ENCODE measurements at places on chromosomes 2 and 18.

DNA sequence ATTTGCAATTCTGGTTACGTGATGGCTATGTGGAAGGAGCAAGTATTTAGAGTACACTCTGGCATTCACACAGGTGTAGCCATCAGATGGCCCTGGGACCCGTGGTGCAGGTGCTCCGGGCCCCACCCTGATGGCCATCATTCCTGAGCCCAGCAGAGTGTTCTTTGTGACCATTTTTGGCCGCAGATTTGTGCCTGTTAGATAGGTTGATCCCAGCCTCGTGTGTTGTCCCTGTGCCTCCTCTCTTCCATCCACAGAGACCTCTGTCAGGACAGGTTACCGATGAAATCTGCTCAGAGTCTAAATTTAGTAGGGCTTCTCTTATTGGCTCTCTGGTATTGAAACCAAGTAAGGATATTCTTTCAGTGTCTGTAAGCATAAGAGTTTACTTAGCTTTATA, 33.9 kb downstream of the MAPRE2 start:
- no peak for DNase-seq

- no peak for DNase-seq
Observed at GRCh38 chr18:73279498-73279897, 411.7 kb upstream of the NETO1 start.

DNA sequence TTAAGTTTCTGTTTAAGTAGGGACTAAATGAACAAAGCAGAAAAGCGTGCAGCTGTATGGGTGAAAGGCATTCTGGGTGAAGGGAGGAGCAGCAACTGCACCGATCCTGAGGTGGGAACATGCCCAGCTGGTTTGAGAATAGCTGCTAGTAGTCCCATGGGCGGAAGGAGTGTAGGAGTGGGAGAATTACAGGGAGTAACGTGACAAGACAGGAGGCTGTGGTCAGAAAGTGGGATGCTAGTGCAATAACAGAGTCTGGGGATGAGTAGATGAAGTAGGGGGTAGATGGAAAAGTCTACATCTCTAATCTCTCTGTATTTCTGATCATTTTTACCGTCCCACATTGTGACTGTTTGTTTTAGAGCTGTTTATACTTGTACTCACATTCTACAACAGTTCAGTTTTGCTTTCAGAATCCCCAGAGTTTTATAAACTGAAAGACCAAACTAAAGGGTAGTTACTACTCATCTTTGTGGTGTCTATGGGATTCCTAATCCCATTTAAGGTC, 118.9 kb downstream of the LCLAT1 start:
- DNase-seq: no peak

GRCh38 chr2:161233858-161234431, 73.7 kb downstream of the TANK start:
- no peak for DNase-seq

DNA sequence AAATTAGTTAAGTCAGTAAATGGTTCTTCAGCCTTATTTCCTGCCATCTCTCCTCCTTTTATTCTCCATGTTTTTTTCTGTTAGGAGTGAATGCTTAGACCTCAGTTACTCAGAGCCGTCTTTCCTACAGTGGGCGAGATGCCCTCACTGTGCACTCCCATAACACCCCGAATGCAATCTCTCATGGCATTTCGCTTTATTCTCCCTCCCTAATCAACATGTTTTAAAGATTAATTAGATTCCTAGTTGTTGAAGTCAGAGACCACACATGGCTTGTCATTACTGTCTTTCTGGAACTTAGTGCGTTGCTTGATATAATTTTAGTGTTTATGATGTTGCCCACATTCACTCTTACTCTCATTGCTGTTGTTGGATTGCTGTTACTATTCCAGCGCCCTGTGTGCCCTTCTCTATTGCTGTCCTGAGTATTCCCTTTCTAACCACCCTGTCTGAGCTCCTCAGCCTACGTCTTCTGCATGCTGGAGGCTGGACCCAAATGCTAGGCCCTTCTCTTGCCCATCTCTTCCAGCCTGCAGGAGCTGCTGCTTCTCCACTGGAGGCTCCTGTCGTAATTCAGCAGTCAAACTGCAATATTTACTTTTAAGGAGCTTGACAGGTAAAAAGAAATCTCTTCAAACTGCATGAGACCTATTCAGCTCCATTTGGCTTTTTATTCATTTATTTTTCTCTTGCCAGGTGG, 99.3 kb downstream of the MAP2 start:
- DNase-seq: no peak

DNA sequence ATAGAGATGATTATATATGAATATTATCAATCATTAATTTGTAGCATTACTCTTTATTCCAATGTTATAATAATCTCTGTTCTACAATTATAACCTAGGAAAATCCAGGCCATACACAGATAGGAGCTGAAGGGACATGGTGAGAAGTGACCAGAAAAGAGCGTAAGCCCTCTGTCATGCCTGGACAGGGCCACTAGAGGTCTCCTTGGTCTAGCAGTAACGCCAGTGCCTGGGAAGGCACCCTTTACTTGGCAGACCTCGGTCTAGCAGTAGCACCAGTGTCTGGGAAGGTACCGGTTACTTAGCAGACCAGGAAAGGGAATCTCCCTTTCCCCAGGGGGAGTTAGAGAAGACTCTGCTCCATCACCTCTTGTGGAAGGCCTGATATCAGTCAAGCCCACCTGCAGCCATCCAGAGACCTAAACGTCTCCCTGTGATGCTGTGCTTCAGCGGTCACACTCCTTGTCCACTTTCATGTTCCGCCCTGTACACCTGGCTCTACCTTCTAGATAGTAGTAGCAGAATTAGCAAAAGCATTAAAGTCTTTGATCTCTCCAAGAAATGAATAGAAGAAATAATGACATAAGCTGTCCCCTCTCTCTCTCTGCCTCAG, 447.5 kb upstream of the FSIP2 start:
- DNase-seq: peak; percentile 59

- no peak for DNase-seq
Observed at GRCh38 chr2:96147593-96148201, 2.5 kb upstream of the DUSP2 start.

GRCh38 chr2:41735476-41735875, 312.3 kb upstream of the PKDCC start:
- no peak for DNase-seq

- no peak for DNase-seq
Observed at GRCh38 chr2:168685600-168686451, 116.6 kb upstream of the NOSTRIN start.
